Progenitor cell of endocrine pancreas (in vitro differentiated cells): ENCODE measurements at places on chromosomes 13 and 19.
A peak's percentile ranks its signal among the peaks of the same experiment; 100 is the strongest.

- DNase-seq: no peak
- no peaks in the 10 kb centered on the region for H3K4me1 ChIP-seq
- H3K27ac ChIP-seq: no peak overlapping the region
- no peaks in the 10 kb centered on the region for H3K36me3 ChIP-seq
- no peak overlapping the region for H3K4me3 ChIP-seq
Measured at GRCh38 chr13:20171364-20171763, 10.5 kb upstream of the GJA3 start.

- H3K27me3 ChIP-seq: no peaks in the 10 kb centered on the region
- DNase-seq: peak; percentile 59
- peaks cover 26% of the 10 kb centered on the region for H3K36me3 ChIP-seq
- H3K4me1 ChIP-seq: no peaks in the 10 kb centered on the region
- H3K4me3 ChIP-seq: no peak overlapping the region
Measured at GRCh38 chr19:19120308-19121231, 17.7 kb downstream of the TMEM161A start.

DNA sequence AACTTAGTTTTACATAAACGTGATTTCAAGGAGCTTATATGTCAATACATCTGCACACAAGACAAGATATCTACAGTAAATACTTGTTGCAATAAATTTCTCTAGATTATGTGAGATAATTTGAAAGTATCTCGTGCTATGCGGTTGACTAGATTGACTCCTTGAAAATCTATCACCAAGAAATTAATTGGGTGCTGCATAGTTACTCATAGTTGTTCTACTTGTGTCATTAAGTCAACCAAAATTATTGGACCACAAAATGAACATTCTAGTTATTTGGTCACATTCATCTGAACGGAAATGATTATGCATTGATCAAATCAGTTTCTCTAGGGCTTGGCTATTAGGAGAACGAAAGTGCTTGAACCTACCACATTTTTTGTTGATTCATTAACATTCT lies 2291.5 kb downstream of the PCDH9 start:
- H3K4me3 ChIP-seq: no peak overlapping the region
- no peak overlapping the region for H3K27ac ChIP-seq
- H3K36me3 ChIP-seq: no peaks in the 10 kb centered on the region
- no peaks in the 10 kb centered on the region for H3K4me1 ChIP-seq

- H3K36me3 ChIP-seq: no peaks in the 10 kb centered on the region
- no peak overlapping the region for H3K4me3 ChIP-seq
- no peak overlapping the region for H3K27ac ChIP-seq
- peaks cover 4% of the 10 kb centered on the region for H3K4me1 ChIP-seq
- H3K27me3 ChIP-seq: no peaks in the 10 kb centered on the region
Measured at GRCh38 chr19:48421548-48421947, 24.2 kb upstream of the GRWD1 start.

DNA sequence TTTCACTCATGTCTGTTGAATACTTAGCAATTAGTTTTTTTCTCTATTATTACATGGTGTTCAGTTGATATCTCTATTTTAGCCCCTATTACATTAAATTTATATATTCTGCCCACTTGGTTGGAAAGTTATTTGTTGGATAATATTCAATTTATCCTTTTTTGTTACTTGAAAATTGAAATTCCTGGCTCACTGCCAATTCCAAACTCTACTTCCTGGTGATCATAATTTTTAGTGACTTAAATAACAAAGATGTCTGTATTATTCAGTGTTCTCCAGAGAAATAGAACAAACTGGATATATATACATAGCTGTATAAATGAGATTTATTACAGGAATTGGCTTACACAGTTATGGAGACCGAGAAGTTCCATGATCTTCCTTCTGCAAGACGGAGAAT lies 93.6 kb downstream of the GPC5 start:
- no peaks in the 10 kb centered on the region for H3K4me1 ChIP-seq
- no peaks in the 10 kb centered on the region for H3K27me3 ChIP-seq
- no peak overlapping the region for H3K4me3 ChIP-seq
- H3K36me3 ChIP-seq: no peaks in the 10 kb centered on the region
- DNase-seq: no peak
- no peak overlapping the region for H3K27ac ChIP-seq

DNA sequence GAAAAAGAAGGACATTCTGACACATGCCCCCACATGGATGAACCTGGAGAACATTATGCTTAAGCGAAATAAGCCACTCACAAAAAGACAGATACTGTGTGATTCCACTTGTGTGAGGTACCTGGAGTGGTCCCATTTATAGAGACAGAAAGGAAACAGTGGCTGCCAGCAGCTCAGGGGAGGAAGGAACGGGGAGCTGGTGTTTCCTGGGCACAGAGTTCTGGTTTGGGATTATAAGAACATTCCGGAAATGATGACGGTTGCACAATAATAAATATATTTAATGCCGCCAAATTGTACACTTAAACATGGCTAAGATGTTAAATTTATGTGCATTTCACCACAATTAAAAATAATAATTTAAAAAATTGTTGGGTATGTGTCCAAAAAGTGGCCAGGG lies 33.0 kb downstream of the SERP2 start:
- no peak for DNase-seq
- H3K27me3 ChIP-seq: peaks cover 5% of the 10 kb centered on the region
- no peak overlapping the region for H3K4me3 ChIP-seq
- H3K27ac ChIP-seq: no peak overlapping the region
- H3K36me3 ChIP-seq: no peaks in the 10 kb centered on the region

DNA sequence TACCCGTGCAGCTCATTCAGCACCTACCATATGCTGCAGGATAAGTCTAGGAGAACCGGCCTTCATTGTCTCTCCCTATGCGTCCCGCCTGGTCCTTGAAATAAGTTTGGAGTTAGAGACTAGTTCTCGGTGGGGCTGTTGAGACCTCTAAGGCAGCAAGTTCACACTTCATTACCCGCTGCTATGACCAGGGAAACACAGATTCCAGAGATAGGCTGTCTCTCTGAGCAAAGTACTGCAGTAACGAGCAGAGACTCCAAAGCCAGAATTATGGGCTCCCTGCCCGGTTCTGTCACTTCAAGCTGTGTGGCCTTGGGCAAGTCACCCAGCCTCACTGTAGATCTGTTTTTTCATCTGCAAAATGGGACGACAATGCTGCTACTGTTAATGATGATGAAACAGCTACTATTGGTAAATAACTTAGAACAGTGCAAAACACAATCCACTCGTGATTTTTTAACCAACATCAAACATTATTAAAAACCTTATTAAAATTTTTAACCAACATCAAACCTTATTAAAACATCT lies 184.1 kb downstream of the USP12 start:
- H3K36me3 ChIP-seq: no peaks in the 10 kb centered on the region
- H3K4me1 ChIP-seq: peaks cover 33% of the 10 kb centered on the region
- H3K4me3 ChIP-seq: no peak overlapping the region
- DNase-seq: no peak

DNA sequence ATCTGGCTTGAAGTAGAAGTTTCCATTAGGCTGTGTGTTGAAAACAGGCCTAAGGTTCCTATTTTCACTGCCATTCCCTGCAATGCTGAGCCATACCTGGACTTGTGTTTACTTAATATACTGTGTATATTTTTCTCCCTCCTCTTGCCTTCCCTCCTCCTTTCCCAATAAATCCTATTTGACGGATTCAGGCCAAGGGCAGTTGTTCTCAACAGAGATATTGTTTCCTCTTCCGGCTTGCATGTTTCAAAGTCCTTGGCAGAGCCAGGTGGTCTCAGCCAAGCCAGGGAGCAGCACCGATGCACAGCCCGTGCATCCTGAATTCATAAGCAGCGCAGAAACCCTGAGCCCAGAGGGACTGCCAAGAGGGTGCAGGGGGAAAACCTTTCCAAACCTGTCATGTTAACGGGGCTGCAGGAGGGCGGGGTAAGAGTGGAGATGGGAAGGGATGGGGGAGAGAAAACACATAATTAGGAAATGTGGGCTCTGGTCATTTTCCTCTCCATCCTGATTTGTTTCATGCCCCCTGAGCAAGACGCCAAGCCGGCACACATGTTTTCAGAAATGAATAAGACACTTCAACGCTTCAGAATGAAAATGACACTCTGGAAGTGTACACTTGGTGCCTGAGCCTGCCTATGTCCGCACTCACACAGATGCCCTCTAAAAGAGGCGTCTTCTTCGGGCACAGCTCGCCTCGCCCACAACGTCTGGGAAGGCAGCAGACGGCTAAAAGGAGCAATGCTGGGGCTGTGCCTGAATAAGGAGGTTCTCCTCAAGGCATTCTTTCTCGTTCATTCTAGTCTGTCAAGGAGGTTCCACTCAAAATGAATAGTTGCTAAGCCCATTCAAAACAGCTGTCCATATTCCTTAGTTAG lies 149.3 kb upstream of the UBL3 start:
- no peaks in the 10 kb centered on the region for H3K27me3 ChIP-seq
- H3K4me3 ChIP-seq: no peak overlapping the region
- H3K36me3 ChIP-seq: no peaks in the 10 kb centered on the region

GRCh38 chr13:60716313-60716712 lies 319.3 kb downstream of the TDRD3 start:
- no peaks in the 10 kb centered on the region for H3K36me3 ChIP-seq
- H3K27ac ChIP-seq: no peak overlapping the region
- H3K4me3 ChIP-seq: no peak overlapping the region
- H3K27me3 ChIP-seq: no peaks in the 10 kb centered on the region
- H3K4me1 ChIP-seq: no peaks in the 10 kb centered on the region
- DNase-seq: no peak

DNA sequence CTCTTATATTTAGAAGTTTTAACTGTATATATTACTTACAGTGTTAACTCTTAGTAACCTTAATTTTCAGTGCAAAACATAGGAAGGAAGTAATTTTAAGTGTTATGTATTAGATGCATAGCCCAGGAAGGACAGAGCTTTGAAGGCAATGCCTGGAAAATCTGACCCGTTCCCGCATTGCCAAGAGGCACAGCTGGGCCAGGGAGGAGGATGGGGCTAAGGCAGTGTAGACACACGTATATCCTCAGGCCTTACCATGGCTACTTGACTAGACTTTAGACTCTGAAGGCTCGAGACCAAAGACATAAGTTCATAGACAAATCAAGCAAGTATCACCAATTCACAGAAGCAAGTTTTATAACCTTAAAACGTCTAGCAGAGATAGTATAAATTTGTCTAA lies 1944.2 kb downstream of the OLFM4 start:
- no peak overlapping the region for H3K27ac ChIP-seq
- no peaks in the 10 kb centered on the region for H3K36me3 ChIP-seq
- peaks cover 5% of the 10 kb centered on the region for H3K4me1 ChIP-seq
- no peaks in the 10 kb centered on the region for H3K27me3 ChIP-seq
- H3K4me3 ChIP-seq: no peak overlapping the region
- DNase-seq: no peak

GRCh38 chr13:32086791-32087441 lies 55.3 kb downstream of the FRY start:
- H3K27me3 ChIP-seq: no peaks in the 10 kb centered on the region
- H3K27ac ChIP-seq: no peak overlapping the region
- DNase-seq: no peak
- H3K4me1 ChIP-seq: peaks cover 4% of the 10 kb centered on the region
- no peak overlapping the region for H3K4me3 ChIP-seq
- no peaks in the 10 kb centered on the region for H3K36me3 ChIP-seq

- H3K27me3 ChIP-seq: no peaks in the 10 kb centered on the region
- H3K4me3 ChIP-seq: peak overlapping the region; percentile 67
- no peak for DNase-seq
Measured at GRCh38 chr19:4830768-4831265, 695 bp downstream of the TICAM1 start.

GRCh38 chr19:43622070-43622469 lies 2.6 kb upstream of the ZNF428 start:
- DNase-seq: no peak
- no peaks in the 10 kb centered on the region for H3K27me3 ChIP-seq
- no peak overlapping the region for H3K27ac ChIP-seq
- no peak overlapping the region for H3K4me3 ChIP-seq
- peaks cover 28% of the 10 kb centered on the region for H3K36me3 ChIP-seq

- H3K36me3 ChIP-seq: peaks cover 4% of the 10 kb centered on the region
- H3K27ac ChIP-seq: peak overlapping the region; percentile 56
- H3K27me3 ChIP-seq: no peaks in the 10 kb centered on the region
- H3K4me1 ChIP-seq: no peaks in the 10 kb centered on the region
- H3K4me3 ChIP-seq: no peak overlapping the region
Measured at GRCh38 chr19:36081385-36081784, 26.7 kb downstream of the WDR62 start.

DNA sequence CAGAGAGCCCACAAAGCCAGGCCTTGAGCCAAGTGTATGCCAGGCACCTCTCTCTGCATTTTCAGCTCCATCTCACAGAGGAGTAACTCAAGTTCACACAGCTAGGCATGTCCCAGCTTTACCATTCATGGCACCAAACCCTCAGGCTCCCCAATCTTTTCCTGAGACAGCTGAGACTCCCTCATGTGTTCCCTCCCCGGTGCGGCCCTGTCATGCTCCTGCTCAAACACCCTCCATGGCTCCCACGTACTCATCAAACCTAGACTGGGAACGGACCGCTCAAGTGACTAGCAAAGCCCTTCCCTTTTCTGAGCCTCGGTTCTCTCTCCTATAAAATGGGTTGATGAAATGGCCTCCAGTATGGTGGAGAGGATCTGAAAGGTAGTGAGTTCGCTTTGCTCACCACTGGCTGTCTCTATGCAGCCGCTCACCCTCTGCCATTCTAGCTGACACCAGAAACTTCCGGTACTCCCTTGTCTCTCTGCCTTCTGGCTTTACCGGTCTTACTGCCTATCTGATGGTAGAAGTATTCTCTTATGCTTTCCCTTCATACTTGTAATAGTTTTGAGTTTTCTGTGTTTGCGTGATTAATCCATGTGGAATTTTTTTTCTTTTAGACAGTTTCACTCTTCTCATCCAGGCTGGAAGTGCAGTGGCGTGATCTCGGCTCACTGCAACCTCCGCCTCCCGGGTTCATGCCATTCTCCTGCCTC lies 7.8 kb upstream of the SLC44A2 start:
- peak overlapping the region; percentile 66 for H3K27ac ChIP-seq
- H3K27me3 ChIP-seq: no peaks in the 10 kb centered on the region
- no peak for DNase-seq
- H3K36me3 ChIP-seq: no peaks in the 10 kb centered on the region
- H3K4me3 ChIP-seq: no peak overlapping the region

GRCh38 chr19:6868351-6868750 lies 19.0 kb upstream of the ADGRE1 start:
- peaks cover 16% of the 10 kb centered on the region for H3K27me3 ChIP-seq
- no peak for DNase-seq
- H3K27ac ChIP-seq: no peak overlapping the region
- no peaks in the 10 kb centered on the region for H3K4me1 ChIP-seq

DNA sequence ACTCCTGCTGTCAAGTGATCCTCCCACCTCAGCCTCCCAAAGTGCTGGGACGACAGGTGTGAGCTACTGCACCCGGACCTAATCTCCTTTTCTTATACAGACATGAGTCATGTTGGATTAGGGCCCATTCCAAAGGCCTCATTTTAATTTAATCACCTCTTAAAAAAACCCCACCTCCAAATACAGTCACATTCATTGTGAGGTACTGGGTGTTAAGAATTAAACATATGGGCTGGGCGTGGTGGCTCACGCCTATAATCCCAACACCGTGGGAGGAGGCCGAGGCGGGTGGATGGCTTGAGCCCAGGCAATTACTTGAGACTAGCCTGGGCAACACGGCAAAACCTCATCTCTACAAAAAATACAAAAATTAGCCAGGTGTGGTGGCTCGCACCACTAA lies 46.6 kb downstream of the PIN1 start:
- no peaks in the 10 kb centered on the region for H3K36me3 ChIP-seq
- no peak for DNase-seq
- no peak overlapping the region for H3K27ac ChIP-seq
- H3K27me3 ChIP-seq: no peaks in the 10 kb centered on the region

GRCh38 chr19:48858984-48859710 lies 9.3 kb downstream of the PLEKHA4 start:
- H3K4me3 ChIP-seq: no peak overlapping the region
- no peaks in the 10 kb centered on the region for H3K4me1 ChIP-seq
- no peaks in the 10 kb centered on the region for H3K27me3 ChIP-seq
- no peak for DNase-seq
- no peak overlapping the region for H3K27ac ChIP-seq
